ENCODE measurements at places on chromosomes 2 and 18. TPM values are rescaled to one million over a fixed set of nuclear protein-coding genes. Genes with fewer than 3 reads are reported as not detected.

Gene IMP4
- 113 TPM for total RNA-seq

Gene PIGN
- 30.3 TPM for total RNA-seq

Gene CCDC141
- total RNA-seq = 8.0 TPM

- H3K27ac ChIP-seq = no peak overlapping the region
- H3K4me1 ChIP-seq = no peaks in the 10 kb centered on the region
- no peaks in the 10 kb centered on the region for H3K27me3 ChIP-seq
- no peak for DNase-seq
These were observed 59.1 kb upstream of the DAPL1 start for GRCh38 chr2:158735822-158736580.

DNA sequence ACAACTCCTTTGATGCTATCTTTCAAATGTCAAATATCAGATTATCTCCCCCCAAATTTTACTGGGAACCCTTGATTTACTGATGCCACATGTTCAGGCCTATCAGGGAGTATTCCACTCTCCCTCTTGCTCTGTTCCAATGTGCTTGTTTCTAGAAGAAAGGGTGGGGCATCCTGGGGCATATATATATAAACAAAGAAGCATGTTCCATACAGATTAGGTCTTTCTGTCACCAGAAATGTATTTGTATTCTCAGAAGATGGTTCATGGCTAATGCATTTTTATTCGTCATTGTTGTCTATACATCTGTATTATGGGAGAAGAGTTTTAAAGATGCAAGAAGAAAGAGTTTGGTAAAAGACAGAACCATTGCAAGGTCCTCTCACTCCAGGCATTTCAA lies 24.9 kb downstream of the EN1 start:
- peaks cover 11% of the 10 kb centered on the region for H3K4me1 ChIP-seq
- no peak overlapping the region for H3K27ac ChIP-seq
- no peaks in the 10 kb centered on the region for H3K36me3 ChIP-seq

GRCh38 chr2:98764499-98764898 lies 33.6 kb upstream of the MGAT4A start:
- no peak overlapping the region for H3K27ac ChIP-seq
- no peak overlapping the region for H3K4me3 ChIP-seq
- no peaks in the 10 kb centered on the region for H3K36me3 ChIP-seq
- no peak for DNase-seq
- no peaks in the 10 kb centered on the region for H3K27me3 ChIP-seq

- no peaks in the 10 kb centered on the region for H3K36me3 ChIP-seq
- no peak overlapping the region for H3K27ac ChIP-seq
- DNase-seq = peak; percentile 35
- no peak overlapping the region for H3K4me3 ChIP-seq
These were observed 53.7 kb upstream of the MAP3K20 start for GRCh38 chr2:173021939-173022371.

GRCh38 chr2:182173944-182174622 lies 188.4 kb downstream of the PPP1R1C start:
- H3K36me3 ChIP-seq = no peaks in the 10 kb centered on the region
- H3K27ac ChIP-seq = no peak overlapping the region
- H3K4me1 ChIP-seq = no peaks in the 10 kb centered on the region
- no peak for DNase-seq
- H3K27me3 ChIP-seq = no peaks in the 10 kb centered on the region

GRCh38 chr2:54107903-54108615 lies 7.4 kb upstream of the ACYP2 start:
- H3K36me3 ChIP-seq = no peaks in the 10 kb centered on the region
- no peaks in the 10 kb centered on the region for H3K27me3 ChIP-seq
- DNase-seq = no peak
- H3K27ac ChIP-seq = 0 out of 2 replicates have a peak overlapping the region, but pooled peaks have one; percentile 21
- H3K4me3 ChIP-seq = no peak overlapping the region

DNA sequence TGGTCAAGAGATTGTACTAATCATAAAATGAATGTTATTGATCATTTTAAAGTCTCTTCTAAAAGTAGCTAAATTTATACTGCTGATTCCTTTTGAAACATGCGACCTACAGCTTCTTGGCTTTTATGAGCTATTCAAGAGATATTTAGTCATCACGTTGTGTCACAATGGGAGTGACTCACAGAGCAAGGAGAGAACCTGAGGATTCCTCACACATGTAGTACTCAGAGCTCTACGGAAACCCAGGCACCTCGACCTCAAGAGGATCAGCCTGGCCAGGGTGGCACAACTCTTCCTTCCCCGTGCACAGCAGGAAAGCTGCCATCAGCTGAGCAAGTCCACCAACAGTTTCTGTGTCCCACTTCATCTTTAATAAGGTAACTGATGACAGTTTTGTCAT lies at the start of gene DHRS9:
Gene DHRS9 (plus strand): TSS at position 223 of the 400 bp plus-strand sequence. CDS start 12,019 bp downstream, outside the sequence.
- no peak within 1 kb of the TSS for H3K27ac ChIP-seq
- H3K27me3 ChIP-seq = no peaks in the 10 kb centered on the region
- H3K4me3 ChIP-seq = no peak within 1 kb of the TSS
- H3K36me3 ChIP-seq = no peaks in the 10 kb centered on the region

- H3K27me3 ChIP-seq = no peaks in the 10 kb centered on the region
- H3K36me3 ChIP-seq = no peaks in the 10 kb centered on the region
- DNase-seq = no peak
- H3K27ac ChIP-seq = no peak overlapping the region
These were observed 33.9 kb upstream of the FHL2 start for GRCh38 chr2:105432749-105433148.

GRCh38 chr2:42924418-42924886 lies 132.1 kb upstream of the HAAO start:
- no peaks in the 10 kb centered on the region for H3K27me3 ChIP-seq
- H3K36me3 ChIP-seq = no peaks in the 10 kb centered on the region
- peak overlapping the region; percentile 36 for H3K4me3 ChIP-seq

- H3K4me1 ChIP-seq = no peaks in the 10 kb centered on the region
- H3K36me3 ChIP-seq = no peaks in the 10 kb centered on the region
- no peaks in the 10 kb centered on the region for H3K27me3 ChIP-seq
- no peak overlapping the region for H3K27ac ChIP-seq
- no peak for DNase-seq
These were observed 17.4 kb upstream of the CHAC2 start for GRCh38 chr2:53750041-53750768.

GRCh38 chr18:73646196-73646595 lies 501.4 kb downstream of the FBXO15 start:
- no peaks in the 10 kb centered on the region for H3K27me3 ChIP-seq
- DNase-seq = no peak
- H3K27ac ChIP-seq = no peak overlapping the region
- H3K36me3 ChIP-seq = no peaks in the 10 kb centered on the region

DNA sequence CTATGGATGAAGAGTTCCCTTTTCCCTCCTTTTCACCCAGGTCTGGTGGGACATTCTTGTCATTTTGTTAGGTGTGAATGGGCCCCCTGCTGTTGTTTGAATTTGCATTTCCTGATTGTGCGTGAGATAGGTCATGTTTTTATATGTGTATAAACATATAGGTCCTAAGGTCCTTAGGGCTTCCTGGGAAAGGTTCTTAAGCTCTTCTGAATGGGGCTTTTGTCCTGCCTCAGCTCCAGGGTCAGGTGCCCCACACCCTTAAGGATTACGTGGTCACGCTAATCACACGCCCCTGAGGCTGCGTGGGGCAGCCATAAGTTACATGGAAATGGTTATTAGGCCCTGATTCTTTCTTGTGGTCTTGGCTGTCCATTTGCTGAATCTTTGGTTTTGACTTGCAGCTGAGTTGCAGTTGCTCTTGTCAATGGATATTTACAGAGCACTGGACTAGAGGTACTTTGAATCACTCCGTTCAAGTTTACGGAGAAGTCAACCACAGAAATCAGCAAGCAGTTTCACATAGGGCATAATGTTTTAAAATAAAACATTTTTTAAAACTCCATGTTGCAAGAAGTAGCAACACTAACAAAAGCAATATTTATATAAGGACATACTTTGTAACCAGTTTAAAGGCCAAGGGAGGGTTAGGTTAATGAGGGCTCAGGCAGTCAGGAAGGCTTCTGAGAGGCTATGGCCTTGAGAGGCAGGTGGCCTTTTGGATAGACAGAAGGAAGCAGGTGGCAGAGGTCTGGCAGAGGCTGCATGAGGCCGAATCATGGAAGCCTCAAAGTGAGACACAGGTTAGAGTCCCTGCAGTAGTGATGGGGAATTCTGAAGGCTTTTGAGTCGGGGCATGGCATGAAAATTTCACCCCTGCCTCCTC lies 24.2 kb downstream of the LIPG start:
- H3K36me3 ChIP-seq = peaks cover 3% of the 10 kb centered on the region
- H3K27me3 ChIP-seq = no peaks in the 10 kb centered on the region
- no peak overlapping the region for H3K27ac ChIP-seq
- peak; percentile 38 for DNase-seq
- H3K4me3 ChIP-seq = no peak overlapping the region
